ENCODE measurements at places on chromosomes 3 and 15.

- no peak for DNase-seq
Observed at GRCh38 chr3:169283951-169284350, 379.6 kb downstream of the MECOM start.

DNA sequence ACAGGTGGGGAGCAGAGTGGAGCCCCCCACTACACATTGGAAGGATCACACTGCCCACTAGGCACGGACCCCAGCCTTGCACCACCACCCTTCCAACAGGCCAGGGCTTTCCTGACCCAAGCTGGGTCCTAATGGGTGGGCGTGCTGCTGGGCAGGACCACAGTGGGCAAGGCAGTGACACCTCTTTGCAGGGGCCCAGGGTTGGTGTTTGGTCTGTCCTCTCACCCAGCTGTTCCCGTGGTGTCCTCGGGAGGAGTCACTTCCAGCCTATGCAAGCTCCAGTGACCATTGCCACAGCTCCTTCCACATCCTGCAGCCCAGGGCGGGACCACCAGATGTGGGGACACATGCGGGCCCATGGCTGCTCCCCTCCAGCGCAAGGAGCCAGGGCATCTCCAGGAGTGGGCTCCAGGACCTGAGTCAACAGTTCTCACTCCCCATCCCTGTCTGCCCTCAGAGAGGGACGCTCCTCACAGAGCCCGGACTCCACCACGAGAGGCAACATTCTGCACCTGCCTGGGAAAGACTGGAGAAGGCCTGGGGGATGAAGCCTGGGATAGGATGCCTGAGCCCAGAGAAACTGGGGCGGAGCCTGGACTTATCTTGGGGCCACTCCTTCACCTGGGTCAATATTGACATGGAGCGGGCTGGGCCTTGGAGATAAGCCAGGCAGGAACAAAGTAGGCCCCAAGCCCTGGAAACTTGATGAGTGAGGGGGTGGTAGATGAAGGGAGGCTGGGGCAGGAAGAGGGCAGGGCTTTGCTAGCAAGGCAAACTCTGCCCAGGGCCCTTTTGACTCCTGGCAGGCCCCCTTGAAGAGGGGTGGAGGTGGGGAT, 3.9 kb upstream of the VILL start:
- DNase-seq: no peak

DNA sequence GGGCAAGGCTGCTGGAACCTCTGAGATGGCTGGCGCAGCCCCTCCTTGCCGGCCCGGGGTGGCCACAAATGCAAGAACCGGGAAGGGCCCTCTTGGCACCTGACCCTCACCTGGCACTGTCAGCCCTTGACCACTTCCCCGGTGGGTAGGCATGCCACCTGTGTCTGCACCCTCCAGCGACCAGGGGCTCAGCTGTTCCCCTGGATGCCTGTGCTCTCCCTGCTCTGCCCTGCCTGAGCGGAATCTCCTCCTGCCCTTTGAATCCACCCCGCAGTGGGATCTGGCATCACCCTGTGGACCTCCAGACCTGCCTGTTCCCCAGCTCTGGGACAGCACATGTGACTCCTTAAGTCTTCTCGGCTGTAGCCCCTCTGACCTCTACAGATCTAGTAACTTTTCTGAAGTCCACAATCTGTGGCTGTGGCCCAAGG, 26.1 kb upstream of the FGD5 start:
- no peak for DNase-seq

DNA sequence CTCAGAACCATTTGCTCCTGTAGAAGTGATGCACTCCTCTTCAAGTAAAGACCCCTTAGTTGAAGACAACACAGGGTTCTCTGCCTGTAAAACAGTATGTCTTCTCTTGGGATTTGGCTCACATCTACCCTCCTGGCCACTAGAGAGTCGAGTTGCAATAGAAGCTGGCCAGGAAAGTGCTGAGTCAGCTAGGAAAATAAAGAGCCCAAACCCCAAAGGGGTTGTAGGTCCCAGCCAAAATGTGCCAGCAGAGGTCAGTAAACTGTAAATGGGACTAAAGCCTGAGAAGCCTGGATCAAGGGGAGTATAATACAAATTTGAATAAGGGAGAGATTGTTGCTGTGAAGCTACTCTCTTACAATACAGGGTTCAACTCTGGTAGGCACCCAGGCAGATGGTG, 37.2 kb upstream of the THBS1 start:
- DNase-seq: no peak

All from right renal pelvis (tissue), 4 donors.